ENCODE measurements at places on chromosomes 1 and 21.

GRCh38 chr1:9855186-9855585 is 31.4 kb upstream of the CLSTN1 start:
- no peak for DNase-seq

GRCh38 chr21:42527127-42527488 is 13.5 kb downstream of the SLC37A1 start:
- no peak for DNase-seq

- DNase-seq: no peak
Observed at GRCh38 chr1:16151196-16151994, 4.5 kb downstream of the EPHA2 start.

GRCh38 chr1:184745110-184745509 is 9.5 kb downstream of the EDEM3 start:
- DNase-seq: no peak

DNA sequence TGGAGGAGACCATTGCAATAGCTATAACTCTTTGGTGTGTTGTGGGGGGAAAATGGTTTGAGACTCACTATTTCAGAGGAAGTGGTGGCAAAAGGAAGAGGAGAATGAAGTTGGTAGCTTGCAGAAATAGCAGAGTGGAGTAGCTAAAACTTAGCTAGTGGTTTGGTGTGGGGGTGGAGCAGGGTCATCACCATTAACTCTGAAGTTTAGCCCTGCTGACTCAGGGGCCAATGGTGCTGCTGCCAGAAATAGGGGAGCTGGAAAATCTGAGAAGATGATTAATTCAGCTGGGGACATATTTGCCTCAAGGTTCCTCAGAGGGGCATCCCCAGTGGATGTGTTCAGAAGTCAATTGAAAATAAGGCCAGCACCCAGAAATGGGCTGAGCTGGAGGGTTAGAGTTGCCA is 65.4 kb downstream of the RUNX1 start:
- DNase-seq: peak; percentile 82

GRCh38 chr1:43288058-43288784 is 2.8 kb upstream of the C1orf210 start:
- DNase-seq: no peak

GRCh38 chr21:40080385-40080784 is 213.1 kb downstream of the PCP4 start:
- no peak for DNase-seq

DNA sequence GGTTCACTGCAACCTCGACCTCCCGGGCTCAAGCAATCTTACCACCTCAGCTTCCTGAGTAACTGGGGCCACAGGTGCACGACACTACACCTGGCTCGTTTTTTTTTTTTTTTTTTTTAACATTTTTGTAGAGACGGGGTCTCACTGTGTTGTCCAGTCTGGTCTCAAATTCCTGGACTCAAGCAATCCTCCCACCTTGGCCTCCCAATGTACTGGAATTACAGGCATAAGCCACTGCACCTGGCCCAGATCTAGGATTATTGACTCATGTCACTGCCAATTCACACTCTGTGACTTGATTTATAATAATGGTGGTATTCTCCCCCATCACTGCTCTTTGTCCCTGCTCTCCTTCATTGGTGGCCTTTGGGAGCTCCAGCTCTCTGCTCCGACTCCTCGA is 145.1 kb downstream of the PTPRU start:
- no peak for DNase-seq

DNA sequence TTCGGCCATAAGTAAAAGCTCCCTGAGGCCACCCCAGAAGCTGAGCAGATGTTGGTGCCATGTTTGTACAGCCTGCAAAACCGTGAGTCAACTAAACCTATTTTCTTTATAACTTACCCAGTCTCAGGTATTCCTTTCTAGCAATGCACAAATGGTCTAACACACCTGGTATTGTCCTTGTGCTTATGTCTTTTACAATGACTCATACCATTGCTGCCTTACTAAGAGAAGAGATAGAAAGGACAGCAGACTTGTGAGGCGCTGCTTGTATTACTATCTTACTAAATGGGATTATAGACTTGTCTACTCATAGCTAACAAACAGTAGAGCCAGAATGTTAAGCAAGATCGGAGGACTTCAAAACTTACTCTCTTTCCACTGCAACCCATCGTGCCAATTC is 18.5 kb upstream of the CYYR1 start:
- no peak for DNase-seq

DNA sequence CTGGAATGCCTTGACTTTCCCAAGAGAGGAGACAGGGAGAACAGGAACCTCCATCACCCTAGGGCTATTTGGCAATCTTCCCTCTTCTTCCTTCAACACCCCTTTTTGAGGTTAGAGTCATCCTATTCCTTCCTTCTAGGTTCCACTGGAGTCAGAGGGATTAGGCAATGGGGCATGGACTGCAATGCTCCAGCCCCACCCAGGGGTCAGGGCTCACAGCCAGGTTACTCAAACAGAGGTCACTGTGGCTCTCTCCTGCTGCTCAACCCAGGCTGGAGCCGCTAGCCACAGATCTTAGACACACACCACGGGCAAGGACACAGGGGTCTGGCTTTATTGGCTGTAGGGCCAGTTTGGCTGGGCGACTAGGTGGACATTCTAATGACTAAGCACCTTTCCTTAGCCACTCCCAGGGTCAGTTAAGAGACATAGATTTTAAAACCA is 145.5 kb upstream of the NRIP1 start:
- no peak for DNase-seq

GRCh38 chr1:227897704-227898438 is 49.9 kb downstream of the WNT9A start:
- no peak for DNase-seq

DNA sequence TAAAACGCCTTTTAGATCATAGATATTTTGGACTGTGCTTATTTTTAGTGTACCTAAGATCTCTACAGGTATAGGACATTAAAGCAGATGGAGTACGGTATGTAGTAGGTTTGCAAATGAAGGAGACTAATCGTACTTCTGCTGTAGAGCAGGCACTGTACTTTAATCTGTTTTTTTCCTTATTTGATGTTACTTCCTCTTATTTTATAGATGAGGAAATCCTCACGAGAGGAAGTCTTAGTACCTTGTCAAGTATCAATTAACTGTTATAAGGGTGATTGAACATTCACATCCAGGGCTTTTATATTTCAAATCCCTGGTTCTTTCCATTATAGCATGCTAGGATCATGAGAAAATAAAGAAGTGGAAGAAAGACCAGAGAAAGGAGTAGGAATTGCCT is 41.1 kb downstream of the CACHD1 start:
- no peak for DNase-seq
